ENCODE measurements at places on chromosomes 12 and 14.

GRCh38 chr12:123487428-123487827 lies 29.5 kb downstream of the SNRNP35 start:
- DNase-seq, result no peak

GRCh38 chr14:64824471-64824870 lies 55.2 kb downstream of the SPTB start:
- no peak for DNase-seq

GRCh38 chr12:98401427-98401826 lies 114.0 kb upstream of the TMPO start:
- no peak for DNase-seq

DNA sequence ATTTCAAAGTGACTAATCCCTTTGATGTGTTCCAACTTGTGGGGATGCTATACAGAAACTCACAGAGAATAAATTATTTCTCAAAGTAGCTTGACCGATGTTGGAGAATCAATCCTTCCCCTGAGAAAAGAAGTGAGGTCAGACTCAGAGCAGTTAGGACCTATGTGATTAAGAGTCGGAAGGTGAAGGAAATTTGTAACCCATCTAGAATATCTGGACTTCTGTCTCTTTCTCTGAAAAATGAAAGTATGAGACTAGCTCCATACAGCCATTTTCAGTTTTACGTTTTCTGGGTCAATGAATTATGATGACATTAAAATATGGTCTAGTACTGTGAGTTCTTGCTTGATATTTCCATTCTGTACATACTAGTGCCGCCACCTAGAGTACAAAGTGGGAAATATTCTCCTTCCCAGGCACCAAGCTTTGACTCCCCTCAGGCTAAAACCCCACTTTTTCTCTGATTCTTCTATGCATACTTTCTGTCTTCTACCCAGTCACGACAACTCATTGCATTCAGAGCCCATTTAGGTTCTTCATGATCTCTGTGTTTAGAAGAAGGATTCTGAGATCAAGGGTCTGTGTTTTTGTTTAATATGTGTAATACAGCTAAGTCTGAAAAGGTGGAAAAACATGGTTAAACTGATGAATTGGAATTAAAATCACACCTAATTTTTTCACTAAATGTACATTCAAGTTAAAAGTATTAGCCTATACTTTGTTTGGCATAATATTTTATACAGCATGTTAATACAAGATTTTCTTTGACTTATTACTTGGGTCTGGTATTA lies 6.9 kb upstream of the NTS start:
- DNase-seq, result no peak

DNA sequence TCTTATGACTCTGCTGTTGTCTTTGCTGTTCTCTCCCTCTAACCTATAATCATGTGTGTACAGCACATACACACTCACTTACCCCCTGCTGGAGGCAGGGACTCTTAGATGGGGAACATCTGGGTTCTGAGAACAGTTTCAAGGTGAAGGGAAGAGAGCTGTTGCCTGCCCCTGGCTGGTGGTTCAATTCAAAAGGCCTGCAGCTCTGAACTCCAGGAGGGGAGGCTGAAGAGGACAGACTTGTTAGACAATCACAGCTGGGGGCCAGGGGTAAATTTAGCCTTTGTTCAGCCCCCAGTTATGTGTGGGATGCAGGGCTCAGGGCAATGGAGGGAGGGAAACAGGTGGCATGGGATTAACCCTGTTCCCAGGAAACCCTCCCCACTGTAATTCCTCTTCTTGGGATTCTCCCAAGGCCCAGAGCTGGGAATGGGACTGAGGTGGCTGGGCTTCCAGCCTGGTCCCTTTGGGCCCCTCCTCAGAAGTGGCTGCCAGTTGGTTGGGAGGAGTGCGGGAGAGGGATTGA lies 1.9 kb downstream of the MYL6B start:
- no peak for DNase-seq

DNA sequence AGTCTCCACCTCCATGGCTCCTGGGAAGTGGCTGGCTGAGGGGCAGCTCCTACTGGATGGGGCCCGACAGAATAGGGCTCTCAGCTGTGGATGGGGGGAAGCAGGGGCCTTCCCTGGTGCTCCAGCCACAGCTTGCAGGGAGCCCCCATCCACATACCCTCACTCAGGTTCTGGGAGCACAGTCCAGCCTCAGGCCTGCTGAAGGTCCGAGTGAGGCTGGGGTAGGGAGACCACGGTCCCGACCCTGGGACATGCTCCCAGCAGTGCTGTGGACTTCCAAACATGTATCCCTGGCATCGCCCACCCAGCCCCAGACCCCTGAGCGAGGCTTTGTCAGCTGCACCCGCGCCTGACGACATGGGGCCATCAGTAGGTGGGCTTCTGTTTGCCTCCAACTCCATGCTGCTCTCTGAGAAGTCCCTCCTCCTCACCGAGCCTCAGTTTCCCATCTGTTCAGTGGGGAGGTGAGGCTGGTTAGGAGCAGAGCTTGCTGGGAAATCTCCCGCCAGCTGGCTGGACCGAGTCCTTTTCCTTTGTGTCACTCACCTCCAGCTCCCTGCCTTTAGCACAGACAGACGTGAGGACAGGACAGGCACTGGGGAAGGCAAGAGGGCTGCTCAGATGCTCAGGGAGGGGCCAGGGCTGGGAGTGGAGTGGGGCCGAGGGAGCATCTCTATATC lies 9.1 kb upstream of the ATG101 start:
- no peak for DNase-seq

All from omental fat pad (tissue), 4 donors.